Fibroblast of the conjunctiva (primary cell): ENCODE measurements at places on chromosomes 2 and 18.

- DNase-seq = no peak
Observed at GRCh38 chr2:204313256-204313655, 232.0 kb upstream of the PARD3B start.

- DNase-seq = no peak
Observed at GRCh38 chr2:204434660-204435462, 110.4 kb upstream of the PARD3B start.

- DNase-seq = no peak
Observed at GRCh38 chr2:101766337-101766736, 68.8 kb downstream of the MAP4K4 start.

GRCh38 chr2:240576036-240576435, 7.8 kb downstream of the RNPEPL1 start:
- DNase-seq = no peak

DNA sequence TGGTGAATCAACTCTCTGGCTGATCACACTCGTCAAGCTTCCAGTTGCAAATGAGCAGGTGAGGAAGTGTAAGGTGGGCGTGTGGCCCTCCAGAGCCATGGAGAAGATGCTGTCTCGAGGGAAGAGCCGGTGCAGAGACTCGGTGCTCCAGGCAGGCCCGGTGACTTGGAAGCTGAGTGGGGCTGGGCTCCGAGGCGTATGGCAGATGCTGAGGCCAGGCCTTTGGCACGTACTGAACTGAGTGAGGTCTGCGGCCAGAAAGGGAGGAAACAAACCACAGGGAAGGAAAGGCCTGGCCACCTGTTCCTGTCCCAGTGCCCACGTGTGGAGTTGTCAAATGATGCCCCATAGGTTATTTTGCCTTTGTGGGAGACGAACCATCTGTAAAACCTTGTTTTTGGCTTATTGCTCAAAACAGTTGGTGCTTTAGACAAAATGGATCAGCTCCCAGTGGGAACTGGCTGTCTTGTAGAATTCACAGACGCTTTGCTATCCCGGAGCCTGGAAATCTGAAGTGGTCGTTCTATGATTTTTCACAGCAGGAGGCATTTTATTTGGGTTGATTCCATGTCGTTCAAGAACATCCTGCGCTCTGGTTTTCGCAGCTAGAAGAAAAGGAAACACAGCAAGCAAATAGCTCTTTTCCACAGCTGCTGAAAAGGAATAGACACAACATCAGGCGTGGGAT, 117.5 kb upstream of the TMEM18 start:
- DNase-seq = no peak

DNA sequence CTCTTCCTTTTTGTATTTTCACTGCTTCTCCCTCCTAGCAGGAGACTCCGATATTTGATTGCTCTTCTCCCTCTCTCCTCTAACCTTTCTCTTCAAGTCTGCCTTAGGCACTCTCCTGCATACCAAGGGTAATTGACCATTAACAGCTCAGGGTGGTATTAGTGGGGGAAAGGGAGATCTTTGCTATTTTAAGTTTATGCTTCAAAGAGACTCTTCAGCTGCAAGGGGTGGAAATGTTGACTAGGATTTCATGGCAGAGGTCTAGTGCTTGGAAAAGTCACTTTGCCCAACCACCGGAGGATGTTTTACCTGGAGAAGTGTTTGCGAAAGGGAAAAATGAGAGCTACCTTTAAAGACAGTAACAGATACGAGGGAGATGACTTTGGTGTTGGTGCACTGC, 453.7 kb downstream of the SLC4A3 start:
- DNase-seq = no peak

DNA sequence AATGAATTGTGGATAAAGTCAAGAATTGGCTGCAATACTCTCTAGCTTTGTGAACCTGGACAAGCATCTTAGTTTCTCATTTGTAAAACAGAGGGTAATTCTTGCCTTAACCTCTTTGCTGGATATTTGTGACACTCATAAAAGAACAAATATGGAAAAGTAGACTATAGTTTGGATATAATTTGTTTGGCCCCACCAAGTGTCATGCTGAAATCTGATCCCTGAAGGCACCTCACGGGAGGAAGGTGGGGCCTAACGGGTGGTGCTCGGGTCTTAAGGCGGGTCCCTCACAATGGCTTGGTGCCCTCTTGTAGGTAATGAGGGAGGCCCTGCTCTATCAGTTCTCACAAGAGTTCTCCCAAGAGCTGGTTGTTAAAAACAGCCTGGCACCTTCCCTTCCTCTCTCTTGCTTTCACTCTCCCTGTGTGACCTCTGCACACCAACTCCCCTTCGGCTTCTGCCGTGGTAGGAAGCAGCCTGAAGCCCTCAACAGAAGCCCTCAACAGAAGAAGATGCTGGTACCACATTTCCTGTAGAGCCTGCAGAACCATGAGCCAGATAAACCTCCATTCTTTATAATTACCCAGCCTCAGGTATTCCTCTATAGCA, 37.4 kb downstream of the ARL4C start:
- no peak for DNase-seq

DNA sequence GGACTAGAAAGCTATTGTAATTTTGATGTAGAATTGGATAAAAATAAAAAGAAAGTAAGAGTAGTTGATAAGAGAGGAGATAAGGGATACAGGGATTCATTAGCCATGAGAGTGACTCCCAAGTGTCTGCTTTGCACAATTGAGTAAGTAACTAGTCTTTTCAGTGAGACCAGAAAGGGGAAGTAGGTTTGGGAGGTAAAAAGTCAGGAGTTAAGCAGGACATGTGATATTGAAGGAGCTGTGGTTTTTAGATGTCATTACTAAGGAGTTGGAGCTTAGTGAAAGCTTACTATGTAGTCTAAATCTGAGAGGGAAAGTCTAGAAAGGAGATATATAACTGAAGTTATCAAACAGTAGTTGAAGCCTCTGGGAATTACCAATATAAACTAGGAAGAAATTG, 93.4 kb downstream of the SLC5A7 start:
- DNase-seq = no peak

GRCh38 chr2:171482877-171483276, 39.4 kb upstream of the CYBRD1 start:
- no peak for DNase-seq

GRCh38 chr18:46320928-46321711, 216.9 kb downstream of the HAUS1 start:
- DNase-seq = peak; percentile 12

GRCh38 chr2:85163675-85164074, 30.5 kb downstream of the TCF7L1 start:
- DNase-seq = no peak

DNA sequence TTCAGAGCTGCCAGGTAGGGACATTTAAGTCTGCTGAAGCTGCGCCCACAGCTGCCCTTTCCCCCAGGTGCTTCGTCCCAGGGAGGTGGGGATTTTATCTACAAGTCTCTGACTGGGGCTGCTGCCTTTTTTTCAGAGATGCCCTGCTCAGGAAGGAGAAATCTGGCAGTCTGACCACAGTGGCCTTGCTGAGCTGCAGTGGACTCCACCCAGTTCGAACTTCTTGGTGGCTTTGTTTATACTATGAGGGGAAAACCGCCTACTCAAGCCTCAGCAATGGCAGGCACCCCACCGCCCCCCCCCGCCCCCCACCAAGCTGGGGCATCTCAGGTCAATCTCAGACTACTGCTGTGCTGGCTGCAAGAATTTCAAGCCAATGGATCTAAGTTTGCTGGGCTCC, 458.1 kb upstream of the RAB12 start:
- DNase-seq = no peak

- DNase-seq = no peak
Observed at GRCh38 chr2:57880967-57881366, 165.6 kb upstream of the VRK2 start.

DNA sequence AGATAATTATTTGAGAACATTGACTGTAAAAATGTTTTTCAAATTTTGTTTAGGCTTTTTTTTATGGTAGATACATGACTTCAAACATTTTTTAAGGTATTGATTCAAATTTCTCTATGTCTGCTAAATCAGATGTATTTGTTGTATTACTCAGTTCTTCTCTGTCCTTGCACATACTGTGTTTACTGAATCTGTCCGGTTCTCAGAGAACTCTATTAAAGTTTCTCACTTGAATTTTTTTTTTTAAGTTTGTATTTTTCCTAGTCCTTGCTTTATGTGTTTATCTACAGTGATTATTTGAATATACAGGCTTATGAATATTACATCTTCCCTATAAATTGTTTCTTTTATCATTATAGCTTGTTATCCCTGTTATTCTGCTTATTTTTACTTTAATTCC, 5.3 kb downstream of the SEPTIN2 start:
- no peak for DNase-seq

DNA sequence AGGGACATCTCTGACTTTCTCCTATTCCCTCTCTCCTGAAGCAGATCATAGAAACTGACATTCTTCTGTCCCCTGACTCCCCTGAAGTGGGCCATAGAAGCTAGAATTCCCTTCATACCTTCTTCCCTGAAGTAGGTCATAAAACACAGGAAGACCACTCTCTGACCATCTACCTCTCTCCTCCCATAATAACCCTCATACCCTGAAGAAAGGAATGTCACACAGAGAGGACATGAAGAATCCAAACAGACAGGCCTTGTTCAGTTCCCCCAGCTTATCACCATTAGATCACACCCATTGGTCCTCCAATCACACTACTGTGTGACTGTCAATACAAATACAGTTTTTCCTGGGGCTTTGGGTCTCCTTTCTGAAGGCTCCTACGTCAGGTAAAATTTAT, 347.1 kb downstream of the DLGAP1 start:
- DNase-seq = no peak

DNA sequence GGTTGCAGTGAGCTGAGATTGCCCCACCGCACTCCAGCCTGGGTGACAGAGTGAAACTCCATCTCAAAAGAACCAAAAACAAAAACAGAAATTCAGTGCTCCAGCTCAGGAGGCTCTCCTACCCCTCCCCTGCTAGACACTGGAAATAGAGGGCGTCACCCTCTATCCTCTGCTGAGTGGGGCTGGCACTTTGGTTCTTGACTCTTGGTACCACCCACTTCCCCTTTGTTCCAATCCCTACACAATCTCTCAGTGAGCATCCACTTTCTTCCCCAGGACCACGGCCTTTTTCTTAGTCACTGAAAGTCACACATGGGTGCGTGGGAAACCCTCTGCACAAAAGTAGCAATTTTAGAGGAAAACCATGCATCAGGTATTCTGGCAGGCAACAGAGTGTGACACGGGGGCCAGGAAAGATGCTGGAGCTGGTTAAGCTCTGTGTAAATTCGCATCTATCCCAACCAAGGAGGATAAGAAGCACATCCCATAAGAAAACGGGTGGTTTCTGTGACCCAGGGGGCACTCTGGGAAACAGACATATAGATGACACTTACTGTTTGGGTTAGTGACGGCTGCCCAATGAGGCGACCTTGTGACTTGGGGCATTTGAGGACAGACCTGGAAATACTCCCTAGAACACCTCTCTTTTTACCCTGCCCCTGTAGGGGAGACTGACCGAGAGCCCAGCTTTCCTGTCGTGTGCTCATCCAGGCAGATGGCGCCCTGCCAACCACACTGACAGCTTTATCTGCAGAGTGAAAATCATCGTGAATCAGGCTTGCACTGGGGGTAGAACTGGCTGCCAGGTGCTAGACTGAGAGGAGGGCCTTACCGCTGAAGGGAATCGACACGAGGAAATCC, 7.7 kb downstream of the HJURP start:
- no peak for DNase-seq

DNA sequence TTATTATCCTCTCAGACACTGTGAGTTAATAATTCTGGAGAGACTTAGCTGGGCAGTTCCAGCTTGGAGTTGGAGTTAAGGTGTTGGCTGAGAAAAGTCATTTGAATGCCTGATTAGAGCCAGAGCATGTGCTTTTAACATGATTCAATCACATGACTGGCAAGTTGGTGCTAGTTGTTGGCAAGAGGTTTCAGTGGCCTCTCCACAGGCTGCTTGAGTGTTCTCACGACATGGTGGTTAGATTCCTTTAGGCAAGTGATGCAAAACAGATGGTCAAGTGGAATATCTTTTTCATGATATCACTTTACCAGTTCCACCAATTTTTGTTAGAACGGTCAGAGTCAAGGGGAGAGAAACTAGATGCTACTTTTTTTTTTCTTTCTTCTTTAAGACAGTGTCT, 262.7 kb upstream of the FN1 start:
- peak; percentile 88 for DNase-seq

DNA sequence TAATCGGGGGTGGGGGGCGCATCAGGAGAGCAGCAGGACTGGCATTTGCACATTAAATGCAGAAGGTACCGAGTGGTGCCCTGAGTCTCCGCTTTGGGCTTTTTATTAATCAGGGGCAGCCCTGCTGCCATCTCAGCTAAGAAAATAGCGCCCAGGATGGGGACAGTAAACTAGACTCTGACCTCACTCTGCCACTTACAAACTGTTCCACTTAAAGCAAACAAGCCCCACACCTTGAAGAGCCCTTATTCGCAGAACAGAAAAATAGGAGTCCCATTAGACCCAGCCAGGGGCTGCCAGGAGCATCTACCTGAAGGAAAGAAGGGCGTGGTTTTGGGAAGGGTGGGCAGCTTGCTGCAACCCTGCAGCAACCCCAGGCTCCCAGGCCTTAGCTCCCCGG, 165.3 kb downstream of the TNS1 start:
- DNase-seq = no peak

DNA sequence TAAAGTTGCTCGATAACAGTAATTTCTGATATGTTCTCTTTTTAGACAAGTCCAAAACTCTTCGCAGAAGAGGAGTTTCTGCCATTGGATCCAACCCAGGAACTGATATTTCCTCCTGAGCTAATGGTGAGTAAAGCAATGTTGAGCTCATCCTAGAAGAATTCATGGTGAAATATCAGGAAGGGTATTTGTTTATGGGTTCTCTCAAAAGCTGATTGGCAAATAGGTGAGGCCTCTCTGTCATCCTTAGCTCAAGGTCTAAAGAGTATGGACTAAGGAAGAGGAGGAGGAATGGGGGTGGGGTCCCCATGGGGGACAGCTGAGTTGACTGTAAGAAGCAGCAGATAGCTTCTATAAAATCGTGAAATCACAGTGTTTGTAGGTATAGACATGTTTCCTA, 18.2 kb downstream of the AOX1 start:
- DNase-seq = no peak

DNA sequence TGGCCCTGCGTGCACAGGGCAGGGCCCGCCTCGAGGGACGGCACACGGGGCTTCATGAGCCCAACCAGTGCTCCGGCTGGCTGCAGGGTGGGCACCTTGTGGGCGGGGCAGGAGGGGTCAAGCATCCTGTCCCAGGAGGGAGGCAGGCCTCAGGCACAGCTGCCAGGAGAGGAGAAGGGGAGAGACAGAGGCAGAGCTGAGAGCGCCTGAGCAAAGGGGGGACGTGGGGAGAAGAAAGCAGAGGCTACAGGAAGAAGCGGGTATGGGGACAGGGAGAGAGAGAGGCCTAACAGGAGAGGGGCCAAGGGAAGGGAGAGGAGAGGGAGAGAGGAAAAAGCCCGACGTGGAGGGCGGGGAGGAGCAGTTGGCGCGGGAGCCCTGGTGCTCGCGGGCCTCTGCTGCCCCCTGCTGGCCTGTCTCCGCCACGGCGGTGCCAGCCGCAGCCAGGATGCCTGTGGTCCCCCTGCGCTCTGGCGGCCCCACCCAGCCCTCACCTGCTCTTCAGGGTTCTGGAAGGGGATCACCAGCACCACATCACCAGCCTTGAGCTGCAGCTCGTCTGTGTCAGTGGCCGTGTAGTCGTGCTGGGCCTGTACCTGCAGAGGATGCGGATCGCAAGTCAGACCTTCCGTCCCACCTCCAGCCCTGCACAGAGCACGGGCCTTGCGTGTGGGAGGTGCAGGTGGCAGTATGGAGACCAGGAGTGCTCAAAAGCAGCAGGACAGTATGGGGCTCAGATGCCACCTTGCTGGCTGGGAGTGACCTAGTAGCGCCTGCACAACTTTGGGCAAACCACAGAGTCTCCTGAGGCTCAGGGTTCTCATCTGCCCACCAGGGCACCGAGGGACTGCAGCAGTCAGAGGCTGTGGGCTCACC, 56.8 kb downstream of the BIN1 start:
- no peak for DNase-seq
